ENCODE measurements at places on chromosomes 12 and 14.

- DNase-seq: no peak
These were observed 139.3 kb downstream of the BRMS1L start for GRCh38 chr14:35965400-35965799.

GRCh38 chr12:24901576-24902461 is 47.1 kb downstream of the BCAT1 start:
- no peak for DNase-seq

DNA sequence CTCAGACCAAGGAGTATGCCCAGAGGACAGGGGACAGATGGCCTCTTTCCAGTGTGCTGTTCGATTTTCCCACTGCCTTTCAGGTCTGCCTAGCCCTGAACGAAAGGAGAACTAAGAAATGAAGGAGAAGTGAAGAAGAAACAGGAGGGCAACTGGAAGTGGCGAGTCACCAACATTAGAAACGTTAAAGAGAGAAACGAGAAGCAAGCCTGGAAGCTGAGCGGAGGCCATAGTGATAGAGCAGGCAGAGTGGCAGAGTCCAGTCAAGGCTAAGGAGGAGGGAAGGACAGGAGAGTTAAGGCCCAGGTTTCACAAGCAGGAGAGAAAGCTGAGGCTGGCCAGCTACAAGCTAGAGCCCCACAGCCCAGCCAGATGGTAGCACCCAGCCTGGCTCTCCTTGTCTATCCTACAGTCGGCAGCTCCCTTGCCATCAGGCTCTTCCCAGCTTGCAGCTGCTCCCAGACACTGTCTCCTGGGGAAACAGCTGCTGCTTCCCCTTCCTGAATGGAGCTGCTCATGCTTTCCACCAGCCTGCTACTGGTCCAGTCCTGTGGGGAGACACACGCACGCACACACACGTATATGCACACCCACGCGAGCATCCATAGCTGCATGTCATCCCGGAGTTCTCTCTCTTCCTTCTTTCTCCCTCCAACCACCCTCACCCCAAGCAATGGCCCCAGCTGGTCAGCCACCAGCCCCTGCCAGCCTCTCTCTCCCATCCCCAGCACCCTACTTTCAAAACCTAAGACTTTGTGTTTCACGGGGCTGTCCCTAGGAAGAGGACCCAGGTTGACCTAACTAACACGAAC is 139.7 kb upstream of the CCND2 start:
- DNase-seq: no peak

DNA sequence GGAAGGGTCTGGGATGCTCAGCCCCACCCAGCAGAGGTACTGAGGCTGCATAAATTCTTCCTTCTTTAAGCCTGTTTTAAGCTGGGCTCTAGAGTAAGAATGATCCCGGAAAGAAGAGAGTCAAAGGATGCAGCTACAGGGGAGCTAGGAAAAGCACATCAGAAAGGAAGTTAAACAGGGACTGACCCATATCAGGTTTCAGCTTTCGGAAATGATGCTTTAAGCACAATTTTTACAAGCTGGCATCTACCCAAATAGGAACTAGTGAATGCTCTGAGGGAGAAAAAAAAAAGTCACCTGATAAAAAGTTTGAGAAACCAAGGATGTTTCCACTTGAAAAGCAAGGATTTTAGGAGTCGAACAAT is 22.0 kb downstream of the TSPAN8 start:
- no peak for DNase-seq

GRCh38 chr12:17235996-17236395 is 630.0 kb upstream of the LMO3 start:
- DNase-seq: no peak

All from fibroblast of skin of right quadriceps (primary cell).